ENCODE measurements at places on chromosomes 12 and 14.

DNA sequence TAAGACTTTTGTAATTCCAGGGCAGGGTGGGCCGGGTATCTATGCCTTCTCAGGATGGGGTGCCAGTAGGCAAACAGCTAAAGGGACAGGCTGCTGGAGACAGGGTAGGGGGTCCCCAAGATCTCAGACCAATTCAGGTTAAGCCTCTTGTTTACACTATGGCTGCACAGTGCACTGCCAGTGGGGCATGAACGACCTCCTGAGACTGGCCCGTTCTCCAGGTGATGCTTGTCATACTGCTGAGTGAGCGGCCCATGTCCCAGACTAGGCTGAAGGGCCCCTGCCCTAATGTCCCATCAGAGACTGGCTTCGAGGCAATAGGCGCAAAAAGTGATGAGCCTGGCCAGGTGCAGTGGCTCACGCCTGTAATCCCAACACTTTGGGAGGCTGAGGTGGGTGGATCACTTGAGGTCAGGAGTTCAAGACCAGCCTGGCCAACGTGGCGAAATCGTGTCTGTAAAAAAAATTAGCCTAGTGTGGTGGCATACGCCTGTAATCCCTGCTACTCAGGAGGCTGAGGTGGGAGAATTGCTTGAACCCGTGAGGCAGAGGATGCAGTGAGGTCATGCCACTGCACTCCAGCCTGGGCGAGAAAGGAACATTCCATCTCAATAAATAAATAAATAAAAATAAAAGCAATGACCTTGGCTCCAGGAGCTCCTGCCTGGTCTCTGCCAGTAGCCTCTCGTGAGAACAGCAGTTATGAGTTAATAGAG is 12.6 kb downstream of the SLC25A29 start:
- no peak for DNase-seq

- no peak for DNase-seq
Measured at GRCh38 chr12:124230789-124231188, 64.1 kb upstream of the RFLNA start.

GRCh38 chr14:71430678-71431376 is 501.4 kb upstream of the RGS6 start:
- no peak for DNase-seq

- DNase-seq: no peak
Measured at GRCh38 chr12:57126561-57126960, 1.7 kb upstream of the LRP1 start.

DNA sequence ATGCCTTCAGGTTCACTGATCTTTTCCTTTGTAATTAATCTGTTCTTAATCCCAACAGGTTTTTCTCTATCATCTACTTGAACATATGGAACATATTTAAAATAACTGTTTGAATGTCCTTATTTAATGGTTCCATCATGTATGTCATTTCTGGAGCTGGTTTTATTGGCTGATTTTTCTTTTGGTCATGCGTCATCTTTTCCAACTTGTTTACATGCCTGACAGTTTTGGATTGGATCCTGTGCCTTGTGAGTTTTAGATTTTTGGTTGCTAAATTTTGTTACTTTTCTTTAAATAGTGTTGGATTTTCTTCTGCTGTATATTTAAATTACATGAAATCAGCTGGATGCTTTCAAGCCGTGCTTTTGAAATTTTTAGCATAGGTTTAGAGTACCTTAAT is 237.3 kb upstream of the DAAM1 start:
- DNase-seq: no peak

All from muscle of arm (tissue), 14 donors.